Smooth muscle cell of bladder (primary cell): ENCODE measurements at places on chromosomes 16 and 17. TPM values are rescaled to one million over a fixed set of nuclear protein-coding genes. Genes with fewer than 3 reads are reported as not detected.

KRT40 gene
- total RNA-seq: not detected in 2 replicates

ATXN1L gene
- total RNA-seq: 7.5 and 9.3 TPM in 2 replicates

MYH13 gene
- total RNA-seq: under 0.01 and 0.09 TPM in 2 replicates

PPL gene
- 5.4 and 8.9 TPM in 2 replicates for total RNA-seq

CHD9NB gene
- total RNA-seq: 1.1 and 2.3 TPM in 2 replicates

KRTAP1-1 gene
- not detected in 2 replicates for total RNA-seq

ABCC6 gene
- total RNA-seq: 0.83 and 2.3 TPM in 2 replicates

ARHGAP23 gene
- 12.2 and 17.4 TPM in 2 replicates for total RNA-seq

CHST6 gene
- total RNA-seq: 1.6 and 1.7 TPM in 2 replicates

LITAFD gene
- total RNA-seq: not detected in 2 replicates

NTN3 gene
- 0.43 and 0.74 TPM in 2 replicates for total RNA-seq

TEDC2 gene
- total RNA-seq: 1.00 and 1.0 TPM in 2 replicates

CDK5R1 gene
- total RNA-seq: 0.28 and 0.55 TPM in 2 replicates

MFAP4 gene
- 26.3 and 33.5 TPM in 2 replicates for total RNA-seq

OXLD1 gene
- total RNA-seq: 30.7 and 33.1 TPM in 2 replicates

DNAH3 gene
- not detected in 2 replicates for total RNA-seq

ARSG gene
- 1.6 and 2.6 TPM in 2 replicates for total RNA-seq

FA2H gene
- total RNA-seq: not detected in 2 replicates
